LoVo (cell line): ENCODE measurements at places on chromosomes 11 and 22.
A peak's percentile ranks its signal among the peaks of the same experiment; 100 is the strongest.

GRCh38 chr22:31439808-31440207 is 40.4 kb downstream of the DRG1 start:
- DNase-seq: no peak

- peak; percentile 2 for DNase-seq
These were observed 491.8 kb downstream of the ETS1 start for GRCh38 chr11:128095466-128095981.

DNA sequence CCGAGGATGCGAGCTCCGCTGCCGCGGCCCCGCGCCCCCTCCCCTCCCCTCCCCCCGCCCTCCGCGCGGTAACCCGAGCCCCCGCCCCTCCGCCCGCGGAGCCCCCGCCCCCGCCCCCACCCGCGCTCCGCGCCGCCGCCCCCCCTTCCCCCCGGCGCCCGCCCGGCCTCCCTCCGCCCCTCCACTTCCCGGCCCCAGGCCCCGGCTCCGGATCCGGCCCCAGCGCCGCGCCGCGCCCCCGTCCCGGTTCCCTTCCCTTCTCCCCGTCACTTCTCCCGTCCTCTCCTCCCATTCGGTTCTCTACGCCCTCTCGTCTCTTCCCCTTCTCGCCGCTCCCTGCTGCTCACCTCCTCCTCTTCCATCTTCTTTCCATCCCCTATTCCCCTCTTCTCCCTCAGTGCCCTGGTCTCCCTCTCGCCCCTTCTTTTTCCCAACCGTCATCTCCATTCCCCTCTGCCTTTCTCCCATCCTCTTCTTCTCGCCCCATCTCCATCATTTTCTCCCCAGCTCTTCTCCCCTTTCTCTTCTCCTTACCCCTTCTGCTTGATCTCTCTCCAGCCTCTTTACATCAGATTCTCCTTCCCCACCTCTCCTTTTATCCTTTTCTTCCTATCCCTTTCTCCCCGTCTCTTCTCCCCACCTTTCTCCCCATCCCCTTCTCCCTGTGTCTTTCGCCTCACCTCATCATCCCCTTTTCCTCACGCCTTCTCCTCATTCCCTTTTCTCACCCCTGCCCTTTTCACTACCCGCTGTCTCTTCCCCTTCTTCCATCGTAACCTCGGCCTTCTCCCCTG is at the start of gene DCHS1:
Gene DCHS1 (minus strand): TSS at position 20 of the 794 bp plus-strand sequence. CDS start 14,196 bp downstream, outside the sequence.
- DNase-seq: no peak

- DNase-seq: peak; percentile 61
These were observed 11.5 kb downstream of the C11orf91 start for GRCh38 chr11:33689085-33689484.
